ENCODE measurements at places on chromosomes 4 and X.

DNA sequence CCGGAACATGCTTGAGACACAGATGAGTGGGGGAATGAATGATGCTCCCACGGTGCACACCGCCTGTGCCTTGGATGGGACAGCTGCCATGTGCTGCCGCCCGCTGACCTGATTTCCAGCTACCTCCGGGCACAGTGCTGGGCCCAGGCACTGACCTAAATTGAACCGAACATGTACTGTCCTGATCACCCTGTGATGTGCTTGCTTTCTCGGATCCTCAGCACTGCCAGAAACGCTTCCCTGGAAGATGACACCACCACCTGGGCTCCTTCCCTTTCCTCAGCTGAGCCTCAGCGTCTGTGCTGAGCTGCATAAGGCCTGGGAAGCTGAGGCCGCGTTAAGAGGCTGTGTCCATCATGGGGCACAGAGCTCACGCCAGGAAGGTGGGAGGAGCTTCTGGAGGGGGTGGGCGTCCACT lies 39.3 kb upstream of the MXD4 start:
- DNase-seq = no peak

DNA sequence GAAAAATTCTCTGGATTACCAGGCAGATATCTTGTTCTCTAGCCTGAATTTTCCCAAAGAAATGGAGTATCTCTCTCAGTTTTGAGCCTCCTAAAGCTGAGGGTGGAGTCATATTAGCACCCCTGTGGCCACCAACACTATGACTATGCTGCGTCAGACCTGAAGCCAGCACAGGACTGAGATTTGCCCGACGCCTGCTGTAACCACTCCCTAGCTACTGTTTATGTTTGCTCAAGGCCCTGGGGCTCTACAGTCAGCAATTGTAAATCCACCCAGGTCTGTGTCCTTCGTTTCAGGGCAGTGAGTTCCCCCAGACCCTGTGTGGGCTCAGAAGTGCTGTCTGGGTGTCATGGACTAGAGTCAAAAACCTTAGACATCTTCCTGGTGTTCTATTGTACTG lies 61.4 kb downstream of the ZXDA start:
- no peak for DNase-seq

DNA sequence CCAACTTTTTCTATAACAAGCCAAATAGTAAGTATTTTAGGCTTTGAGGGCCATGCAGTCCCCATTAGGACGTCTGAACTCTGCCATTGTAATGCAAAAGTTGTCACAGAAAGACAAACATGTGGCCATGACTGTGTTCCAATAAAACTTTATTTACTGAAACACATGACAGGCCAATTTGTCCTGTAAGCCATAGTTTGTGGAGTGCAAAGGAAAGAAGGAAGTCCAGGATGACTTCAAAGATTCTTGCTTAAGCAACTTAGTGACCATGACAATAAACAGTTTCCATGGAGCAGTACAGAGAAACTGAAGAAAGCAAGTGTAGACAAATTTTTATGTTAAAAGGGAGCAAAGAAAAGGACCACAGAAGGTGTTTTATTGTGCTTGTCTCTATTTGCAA lies 35.0 kb upstream of the MYOZ2 start:
- no peak for DNase-seq

DNA sequence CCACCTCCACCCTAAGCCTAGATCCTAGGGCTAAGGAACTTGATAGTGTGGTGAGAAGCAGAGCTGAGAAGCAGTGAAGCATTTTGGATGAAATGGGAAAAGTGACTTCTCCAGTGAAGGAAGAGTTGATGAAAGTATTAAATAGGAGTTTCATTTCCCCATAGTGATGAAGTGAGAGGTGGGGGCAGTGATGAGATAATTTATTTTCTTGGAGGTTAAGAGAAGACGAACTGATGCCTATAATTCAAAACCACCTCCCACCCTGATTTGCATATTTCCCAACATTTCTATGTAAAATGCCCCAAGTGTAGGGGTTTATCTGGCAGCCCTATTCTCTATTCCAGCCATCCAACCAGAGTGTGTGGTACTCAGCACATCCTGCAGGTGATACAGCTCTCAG lies 6.3 kb downstream of the LONRF3 start:
- DNase-seq = no peak

DNA sequence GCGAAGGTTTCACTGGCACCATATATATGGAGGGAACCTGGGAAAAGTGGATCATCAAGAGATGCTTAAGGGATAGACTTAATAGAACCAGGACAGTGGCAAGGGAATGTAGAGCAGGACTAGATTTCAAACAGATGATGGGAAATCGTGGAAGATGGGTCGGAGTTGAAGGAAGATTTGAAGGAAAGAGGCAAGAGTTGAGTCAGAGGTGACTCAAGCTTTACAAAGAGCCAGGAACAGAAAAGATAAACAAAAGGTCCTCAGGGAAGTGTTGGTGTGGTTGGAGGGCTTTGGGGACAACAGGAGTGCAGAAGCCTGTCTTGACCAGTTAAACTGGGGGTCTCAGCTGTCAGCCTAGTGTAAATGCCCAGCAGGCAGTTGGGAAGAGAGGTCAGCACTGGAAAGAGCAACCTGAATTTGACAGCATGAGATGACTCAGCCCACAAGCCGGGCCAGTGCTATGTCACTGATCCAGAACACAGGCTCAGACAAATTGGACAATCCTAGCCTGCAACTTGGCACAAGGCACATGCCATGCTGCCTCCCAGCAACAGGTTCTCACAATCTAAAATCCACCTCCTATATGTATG lies 230.5 kb downstream of the IDS start:
- DNase-seq = no peak

DNA sequence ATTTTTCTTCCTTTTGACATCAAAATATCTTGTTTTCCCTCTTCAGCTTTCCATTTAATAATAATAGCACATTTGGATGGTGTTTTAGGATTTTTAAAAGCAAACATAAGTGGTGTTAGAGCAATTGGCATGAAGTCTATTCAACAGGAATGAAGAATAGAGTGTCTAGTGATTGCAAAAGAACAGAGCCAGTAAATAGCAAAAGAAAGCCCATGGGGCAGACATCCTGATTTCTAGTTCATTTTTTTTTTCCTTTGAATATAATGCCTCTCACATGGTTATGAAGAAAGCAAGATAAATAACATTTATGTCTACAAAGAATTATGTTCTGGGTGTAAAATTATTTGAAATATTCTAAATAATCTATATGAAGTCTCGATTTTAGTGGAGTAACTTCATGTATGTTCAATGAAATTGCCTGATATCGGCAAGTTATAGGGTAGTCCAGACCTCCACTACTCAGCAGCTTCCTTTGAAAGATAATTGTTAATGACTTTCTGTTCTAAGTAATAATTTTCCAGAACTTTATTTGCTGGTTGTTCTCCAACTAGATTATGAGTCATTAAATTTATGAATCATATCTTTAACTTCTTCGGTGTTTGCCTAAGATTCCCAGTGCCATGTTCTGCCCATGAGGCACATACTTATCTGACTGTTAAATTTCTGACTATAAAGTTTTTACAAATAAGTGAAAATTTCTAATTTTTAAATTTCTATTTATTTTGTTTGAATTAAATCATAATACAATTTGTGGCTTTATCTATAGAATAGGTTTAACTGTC lies 587.9 kb downstream of the TLL1 start:
- DNase-seq = no peak

GRCh38 chr4:148834804-148835631 lies 392.8 kb upstream of the NR3C2 start:
- DNase-seq = no peak

- no peak for DNase-seq
Observed at GRCh38 chr4:123017636-123018395, 95.4 kb upstream of the NUDT6 start.

GRCh38 chrX:111123125-111123524 lies 27.1 kb downstream of the PAK3 start:
- DNase-seq = no peak

DNA sequence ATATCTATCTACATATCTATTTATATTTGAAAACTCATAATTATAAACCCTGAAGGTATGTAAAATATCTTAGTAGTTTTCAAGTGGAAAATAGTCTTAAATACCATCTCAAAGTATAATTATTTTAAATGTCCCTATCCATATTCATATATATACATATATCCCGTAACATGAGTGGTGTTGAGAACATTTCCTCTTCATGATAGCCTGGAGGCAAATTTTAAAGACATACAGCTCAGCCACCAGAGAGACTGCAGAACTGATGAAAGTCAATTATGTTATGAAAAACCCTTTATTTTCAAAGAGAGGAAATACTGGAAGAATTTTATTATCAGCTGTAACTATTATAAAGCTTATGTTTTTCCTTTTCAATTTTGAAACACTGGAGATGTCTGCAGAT lies 1806.7 kb upstream of the PCDH7 start:
- DNase-seq = no peak

DNA sequence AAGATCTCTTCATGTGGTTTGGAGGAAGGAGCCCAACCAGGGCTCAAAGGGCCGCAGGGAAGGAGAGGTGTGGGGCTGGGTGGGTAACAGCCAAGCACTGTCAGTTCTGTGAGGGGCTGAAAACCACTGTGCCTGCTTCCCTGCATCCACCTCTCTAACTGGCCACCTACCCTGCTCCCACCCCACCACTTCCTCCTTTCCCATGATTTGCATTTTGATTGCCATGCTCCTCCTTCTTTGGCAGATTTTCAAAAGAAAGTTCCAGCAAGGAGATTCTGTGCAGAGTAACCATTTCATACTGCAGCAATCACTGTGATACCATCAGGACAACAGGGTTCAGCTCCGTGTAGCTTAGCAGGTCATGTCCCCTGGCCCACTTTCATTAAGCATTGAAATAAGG lies 1.8 kb downstream of the ZNF674 start:
- no peak for DNase-seq

DNA sequence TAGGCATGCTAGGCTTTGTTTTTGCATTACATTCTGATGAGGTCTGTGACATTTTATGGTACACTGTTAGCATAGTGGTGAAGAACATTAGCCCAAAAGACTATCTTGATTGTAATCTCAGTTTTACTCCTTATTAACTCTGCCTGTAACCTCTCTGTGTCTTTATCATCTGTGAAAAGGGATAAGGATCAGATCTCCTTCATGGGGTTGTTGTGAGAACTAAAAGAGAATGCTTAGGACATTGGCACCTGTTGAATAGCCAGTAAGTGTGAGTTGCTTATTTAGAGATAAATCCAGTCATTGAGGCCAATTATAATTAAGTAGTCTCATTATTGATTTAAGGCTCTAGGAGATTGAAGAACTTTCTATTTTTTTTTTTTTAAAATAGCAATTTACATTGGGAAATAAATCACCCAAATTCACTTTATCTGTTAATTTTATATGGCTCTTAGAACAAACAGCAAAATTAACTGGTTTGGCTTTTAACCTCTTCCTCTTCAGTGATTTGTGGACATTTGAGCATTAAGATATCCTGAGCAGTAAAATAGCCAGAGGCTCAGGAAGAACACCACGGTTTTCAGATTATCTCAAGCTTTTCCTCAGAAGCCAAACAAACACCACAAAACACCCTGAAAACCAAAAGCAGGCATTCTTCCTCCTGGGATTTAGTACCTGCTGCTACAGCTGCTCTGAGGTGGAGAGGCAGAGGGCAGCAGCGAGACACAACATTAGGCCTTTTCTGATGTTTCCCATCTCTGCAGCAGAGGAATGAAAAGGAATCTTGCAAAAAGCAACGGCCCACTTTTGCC lies 192.9 kb downstream of the ARHGAP10 start:
- DNase-seq = no peak

DNA sequence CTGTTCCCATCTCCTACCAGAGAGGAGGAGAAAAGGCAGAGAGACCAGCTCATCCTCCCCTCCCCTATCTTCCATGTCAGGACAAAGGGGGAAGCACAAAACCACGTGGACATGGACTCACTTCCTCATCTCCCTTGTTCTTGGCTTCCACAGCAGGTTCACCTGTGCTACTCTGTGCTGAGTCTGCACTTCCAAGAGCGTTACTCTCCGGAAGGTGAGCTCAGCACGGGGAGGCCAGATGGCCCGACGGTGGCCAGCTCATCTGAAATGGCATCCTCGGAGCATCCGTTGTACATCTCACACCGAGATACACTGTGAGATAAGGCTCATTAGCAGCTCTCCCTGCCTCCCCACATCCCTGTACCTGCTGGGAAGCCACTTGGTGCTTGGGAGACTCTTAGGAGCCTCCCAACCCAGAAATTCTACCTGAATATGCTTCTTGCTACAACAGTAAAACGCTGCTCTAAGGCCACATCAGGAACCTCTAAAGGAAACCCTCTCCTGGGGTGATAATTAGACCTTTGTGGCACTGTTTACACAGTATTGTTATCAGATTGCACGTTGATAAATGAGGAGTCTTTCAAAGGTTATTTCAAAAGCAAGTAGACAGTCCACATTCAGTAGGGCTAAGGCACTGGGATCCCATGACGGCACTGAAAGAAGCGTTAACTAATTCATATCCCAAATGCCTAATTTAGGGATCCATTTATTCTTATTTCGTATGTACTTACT lies 19.4 kb downstream of the LGI2 start:
- DNase-seq = no peak

DNA sequence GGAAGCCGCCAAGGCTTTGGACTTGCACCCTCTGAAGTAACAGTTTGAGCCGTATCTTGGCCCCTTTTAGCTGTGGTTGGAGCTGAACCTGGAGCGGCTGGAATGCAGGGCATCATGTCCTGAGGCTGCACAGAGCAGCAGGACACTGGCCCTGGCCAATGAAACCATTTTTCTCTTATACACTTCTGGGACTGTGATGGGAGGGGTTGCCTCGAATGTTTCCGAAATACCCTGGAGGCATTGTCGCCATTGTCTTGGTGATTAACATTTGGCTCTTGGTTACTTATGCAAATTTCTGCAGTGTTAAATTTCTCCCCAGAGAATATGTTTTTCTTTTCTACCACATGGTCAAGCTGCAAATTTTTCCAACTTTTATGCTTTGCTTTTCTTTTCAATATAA lies 137.2 kb downstream of the MAGEC1 start:
- no peak for DNase-seq

- DNase-seq = no peak
Observed at GRCh38 chr4:88251924-88252323, 32.4 kb downstream of the PPM1K start.

GRCh38 chr4:111113591-111113990 lies 490.7 kb upstream of the PITX2 start:
- no peak for DNase-seq

DNA sequence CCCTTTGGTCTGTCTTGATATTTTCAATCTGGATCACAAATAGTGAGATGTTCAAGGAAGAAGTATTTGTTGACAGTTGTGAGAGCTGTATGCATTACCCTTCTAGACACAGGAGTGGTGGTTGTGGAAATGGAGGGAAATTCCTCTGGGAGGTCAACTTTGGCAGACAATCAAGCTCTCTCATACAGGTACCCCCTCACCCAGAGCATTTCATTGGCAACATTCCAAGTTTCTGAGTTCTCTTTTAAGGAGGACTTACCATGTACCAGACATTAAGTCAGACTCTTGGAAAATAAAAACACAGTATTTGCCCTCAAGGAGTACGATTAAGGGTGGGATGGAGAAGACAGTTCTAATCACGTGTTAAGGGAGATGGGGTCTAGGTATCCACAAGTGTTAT lies 45.3 kb downstream of the KLHL15 start:
- no peak for DNase-seq

- no peak for DNase-seq
Observed at GRCh38 chr4:960636-961350, 12.6 kb downstream of the DGKQ start.

Measured in stimulated activated CD4-positive, alpha-beta T cell treated with anti-CD3 and anti-CD28 coated beads, Interleukin-1b, Interleukin-23, amount 100 ng/mL, for 4 hours (primary cell).